Liver (tissue), 10 donors: ENCODE measurements at places on chromosomes 1 and 21. TPM values are rescaled to one million over a fixed set of nuclear protein-coding genes. Genes with fewer than 3 reads are reported as not detected.

DNA sequence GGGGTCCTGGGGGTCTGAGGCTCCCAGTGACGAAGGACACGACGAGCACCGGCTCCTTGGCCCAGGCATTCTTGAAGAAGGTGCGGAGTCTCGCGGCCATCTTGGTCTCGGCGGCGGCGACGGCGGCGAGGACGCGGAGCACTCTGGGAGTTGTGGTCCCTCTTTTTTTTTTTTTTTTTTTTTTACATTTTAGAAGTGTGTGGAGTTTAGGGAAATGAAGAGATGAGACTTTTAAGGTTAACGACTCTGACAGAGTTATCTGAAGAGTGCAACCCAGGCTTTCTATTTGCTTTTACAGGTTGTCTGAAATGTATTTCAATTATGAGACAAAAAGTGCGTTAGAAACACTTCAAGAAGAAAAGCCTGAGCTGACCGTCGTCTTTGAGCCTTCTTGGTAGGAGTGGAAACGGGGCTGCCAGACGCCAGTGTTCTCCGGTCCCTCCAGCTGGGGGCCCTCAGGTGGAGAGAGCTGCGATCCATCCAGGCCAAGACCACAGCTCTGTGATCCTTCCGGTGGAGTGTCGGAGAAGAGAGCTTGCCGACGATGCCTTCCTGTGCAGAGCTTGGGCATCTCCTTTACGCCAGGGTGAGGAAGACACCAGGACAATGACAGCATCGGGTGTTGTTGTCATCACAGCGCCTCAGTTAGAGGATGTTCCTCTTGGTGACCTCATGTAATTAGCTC lies 9.7 kb downstream of the OR2B11 start:
- H3K27me3 ChIP-seq = no peaks in the 10 kb centered on the region
- peak overlapping the region; percentile 55 for H3K4me3 ChIP-seq
- no peak overlapping the region for H3K27ac ChIP-seq
- H3K4me1 ChIP-seq = peaks cover 6% of the 10 kb centered on the region
- no peak for DNase-seq

- H3K4me3 ChIP-seq = no peak within 1 kb of the TSS
- no peaks in the 10 kb centered on the region for H3K36me3 ChIP-seq
- H3K27ac ChIP-seq = no peak within 1 kb of the TSS
- no peaks in the 10 kb centered on the region for H3K4me1 ChIP-seq
These were observed at the start of gene CAPN8 for GRCh38 chr1:223665592-223666312. CAPN8 (minus strand) TSS chr1:223665701; CDS start chr1:223665646, 55 bp downstream.

DNA sequence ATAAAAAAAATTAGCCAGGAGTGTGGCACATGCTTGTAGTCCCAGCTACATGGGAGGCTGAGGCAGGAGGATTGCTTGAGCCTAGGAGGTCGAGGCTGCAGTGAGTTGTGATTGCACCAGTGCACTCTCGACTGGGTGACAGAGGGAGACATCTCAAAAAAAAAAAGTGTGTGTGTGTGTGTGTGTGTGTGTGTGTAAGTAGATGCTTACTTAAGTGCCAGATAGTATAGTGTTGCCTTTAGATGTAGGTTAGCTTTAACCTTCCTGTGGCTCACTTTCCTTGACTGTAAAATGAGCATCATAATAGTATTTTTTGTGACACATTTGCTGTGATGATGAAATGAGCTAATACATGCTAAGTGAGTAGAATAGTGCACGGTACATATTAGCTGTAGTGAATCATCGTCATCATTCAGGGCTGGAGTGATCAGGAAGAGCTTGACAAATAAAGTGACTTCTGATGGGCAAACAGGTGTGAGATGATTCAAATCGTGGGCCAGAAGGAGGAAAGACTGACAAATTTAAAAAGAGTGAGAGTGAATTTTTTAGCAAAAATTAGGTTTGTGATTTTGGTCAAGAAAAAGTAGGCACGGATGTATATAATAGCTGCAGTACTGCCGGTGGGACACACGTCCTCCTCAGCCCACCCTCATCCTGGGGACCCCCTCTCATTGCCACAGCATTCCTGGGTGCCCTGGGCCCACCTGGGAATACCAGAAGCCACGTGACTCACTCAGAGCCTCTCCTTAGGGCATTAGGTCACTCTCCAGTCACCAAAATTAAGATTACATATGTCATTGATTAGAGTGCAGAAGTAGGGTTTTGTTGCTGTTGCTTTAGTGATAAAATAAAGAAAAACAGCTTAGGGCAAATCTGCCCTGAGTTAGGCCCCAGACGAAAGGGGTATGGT lies 33.9 kb downstream of the EIF2D start:
- no peaks in the 10 kb centered on the region for H3K27me3 ChIP-seq
- peak overlapping the region; percentile 65 for H3K27ac ChIP-seq
- H3K36me3 ChIP-seq = no peaks in the 10 kb centered on the region
- H3K4me1 ChIP-seq = peaks cover 11% of the 10 kb centered on the region

DNA sequence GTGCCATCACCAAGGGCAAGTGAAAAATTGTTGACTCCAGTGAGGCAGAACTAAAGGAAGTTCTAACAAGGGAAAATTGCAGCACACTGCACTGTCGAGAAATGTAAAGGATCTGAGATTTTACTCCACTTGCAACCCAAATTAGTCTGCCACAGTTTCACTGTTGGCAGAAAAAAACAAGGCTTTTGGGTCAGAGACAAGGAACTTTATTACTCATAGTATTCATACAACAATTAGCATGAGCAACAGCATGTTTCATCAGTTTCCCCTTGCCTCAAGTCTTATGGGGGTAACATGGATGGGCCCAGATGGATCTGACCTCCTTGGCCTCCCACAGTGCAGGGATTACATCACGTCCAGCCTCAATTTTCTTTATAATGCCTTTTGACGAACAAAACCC lies 125.3 kb downstream of the LTN1 start:
- H3K4me1 ChIP-seq = peaks cover 6% of the 10 kb centered on the region
- no peak overlapping the region for H3K27ac ChIP-seq
- no peak overlapping the region for H3K4me3 ChIP-seq
- H3K36me3 ChIP-seq = no peaks in the 10 kb centered on the region
- no peak for DNase-seq

DNA sequence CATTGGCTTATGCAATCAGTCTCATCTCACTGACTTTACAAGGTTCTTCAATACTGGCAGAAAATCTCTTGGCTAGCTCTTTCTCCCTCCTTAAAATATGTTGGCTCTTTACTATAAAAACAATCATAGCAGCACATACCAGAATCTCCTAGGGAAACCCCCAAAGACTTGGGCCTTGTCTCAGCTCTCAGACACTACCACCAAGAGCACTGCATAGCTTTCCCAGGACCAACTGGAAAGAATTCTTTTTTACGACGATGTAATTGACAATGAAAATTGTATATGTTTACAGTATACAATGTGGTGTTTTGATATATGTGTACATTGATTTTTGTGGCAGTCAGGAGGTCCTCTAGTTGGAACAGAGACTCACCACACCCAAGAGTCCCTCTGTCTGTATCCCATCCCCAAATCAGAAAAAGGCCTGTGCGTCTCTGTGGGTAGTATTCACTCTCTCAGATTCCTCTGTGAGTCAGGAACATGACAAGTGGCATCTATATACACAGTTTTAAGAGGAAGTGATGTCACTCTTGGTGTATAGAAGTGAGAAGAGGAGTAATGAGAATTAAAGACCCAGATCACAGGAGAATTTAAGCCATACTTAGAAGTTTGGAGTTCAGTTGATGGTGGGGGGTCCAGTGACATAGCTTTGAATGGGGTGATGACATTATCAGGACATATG lies 21.1 kb downstream of the SMAP2 start:
- H3K27me3 ChIP-seq = no peaks in the 10 kb centered on the region
- H3K4me1 ChIP-seq = peaks cover 30% of the 10 kb centered on the region
- H3K27ac ChIP-seq = peak overlapping the region; percentile 53

DNA sequence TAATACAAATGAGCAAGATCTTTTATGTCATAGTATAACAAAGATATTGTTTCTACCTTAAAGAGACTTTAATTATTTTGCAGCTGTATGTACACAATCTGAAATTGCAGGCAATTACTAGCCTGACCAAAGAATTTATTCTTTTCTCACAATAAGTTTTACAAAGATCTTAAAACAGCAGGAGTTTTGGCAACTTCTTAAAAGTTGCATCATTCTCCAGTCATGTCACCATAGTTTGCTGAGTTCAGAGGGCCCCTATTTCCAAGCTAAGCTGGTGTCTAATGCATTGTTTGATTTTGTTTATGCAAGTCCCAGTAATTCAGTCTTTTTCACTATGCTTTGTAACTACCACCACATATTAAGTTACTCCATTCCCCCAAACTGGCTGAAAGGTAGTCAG lies 114.8 kb downstream of the DNAH14 start:
- H3K4me1 ChIP-seq = no peaks in the 10 kb centered on the region
- no peaks in the 10 kb centered on the region for H3K27me3 ChIP-seq
- DNase-seq = no peak
- H3K4me3 ChIP-seq = no peak overlapping the region
- H3K27ac ChIP-seq = no peak overlapping the region

- H3K4me1 ChIP-seq = no peaks in the 10 kb centered on the region
- H3K4me3 ChIP-seq = no peak overlapping the region
- no peak for DNase-seq
- H3K27me3 ChIP-seq = no peaks in the 10 kb centered on the region
- no peaks in the 10 kb centered on the region for H3K36me3 ChIP-seq
These were observed 15.0 kb upstream of the ZMYM6 start for GRCh38 chr1:35046730-35047129.

DNA sequence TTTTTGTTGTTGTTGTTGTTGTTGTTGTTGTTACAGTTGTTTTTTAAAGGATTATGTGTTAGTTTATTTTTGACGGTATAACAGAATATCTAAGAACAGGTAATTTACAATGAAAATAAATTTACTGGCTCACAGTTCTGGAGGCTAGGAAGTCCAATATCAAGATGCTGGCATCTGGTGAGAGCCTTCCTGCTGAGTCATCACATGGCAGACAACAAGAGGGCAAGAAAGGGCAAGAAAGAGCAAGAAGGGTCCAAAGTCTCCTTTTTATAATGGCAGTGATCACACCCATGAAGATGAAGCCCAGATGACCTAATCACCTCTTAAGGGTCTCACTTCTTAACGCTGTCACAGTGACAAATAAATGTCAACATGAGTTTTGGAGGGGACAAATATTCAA lies 142.1 kb downstream of the NEGR1 start:
- H3K4me3 ChIP-seq = no peak overlapping the region
- H3K27ac ChIP-seq = no peak overlapping the region
- no peaks in the 10 kb centered on the region for H3K36me3 ChIP-seq
- DNase-seq = no peak

- H3K4me3 ChIP-seq = no peak overlapping the region
- DNase-seq = no peak
- H3K36me3 ChIP-seq = no peaks in the 10 kb centered on the region
- H3K27ac ChIP-seq = no peak overlapping the region
These were observed 33.5 kb upstream of the KLF17 start for GRCh38 chr1:44084998-44085675.

- no peak overlapping the region for H3K4me3 ChIP-seq
- no peaks in the 10 kb centered on the region for H3K27me3 ChIP-seq
- no peak overlapping the region for H3K27ac ChIP-seq
- no peaks in the 10 kb centered on the region for H3K36me3 ChIP-seq
- DNase-seq = no peak
These were observed 45.7 kb upstream of the POU3F1 start for GRCh38 chr1:38092256-38092655.

GRCh38 chr1:86052948-86053698 lies 103.4 kb downstream of the COL24A1 start:
- no peak overlapping the region for H3K27ac ChIP-seq
- no peak overlapping the region for H3K4me3 ChIP-seq
- DNase-seq = no peak
- H3K27me3 ChIP-seq = no peaks in the 10 kb centered on the region
- H3K36me3 ChIP-seq = no peaks in the 10 kb centered on the region

GRCh38 chr1:169872906-169873305 lies 20.8 kb downstream of the SCYL3 start:
- H3K36me3 ChIP-seq = peaks cover 82% of the 10 kb centered on the region
- no peak overlapping the region for H3K27ac ChIP-seq
- H3K4me3 ChIP-seq = no peak overlapping the region
- peaks cover 1% of the 10 kb centered on the region for H3K4me1 ChIP-seq
- DNase-seq = no peak

DNA sequence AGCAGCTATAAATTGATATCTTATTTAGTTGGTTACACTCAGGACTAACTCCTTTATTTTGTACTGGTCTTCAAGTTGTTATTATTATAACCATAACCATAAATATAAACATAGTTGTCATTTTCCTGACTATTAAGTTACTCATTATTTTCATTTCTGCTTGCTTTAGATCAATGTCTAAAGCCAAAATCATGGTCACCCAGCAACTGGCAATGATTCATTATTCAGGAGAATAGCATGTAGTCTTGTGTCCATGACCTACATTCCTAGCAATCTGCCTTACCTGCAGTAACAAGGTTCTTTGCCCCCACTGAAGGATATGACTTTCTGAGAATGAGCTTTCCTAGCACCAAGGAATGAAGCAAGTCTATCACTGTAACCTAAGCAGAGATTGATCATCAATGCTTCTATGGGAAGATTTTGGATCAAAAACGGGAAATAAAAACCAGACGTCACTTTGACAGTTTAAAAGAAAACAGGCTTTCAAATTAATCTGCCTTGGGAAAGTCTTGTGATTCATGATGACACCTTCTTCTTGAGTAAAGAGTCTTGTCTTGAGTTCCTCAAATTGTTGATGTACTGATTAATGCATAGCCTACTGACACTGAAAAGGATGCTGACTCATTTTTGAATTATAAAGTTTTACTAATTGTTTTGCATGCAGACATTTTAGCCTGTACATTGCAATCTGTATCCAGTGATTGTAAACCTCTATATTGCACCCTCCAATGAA lies 203.3 kb upstream of the IVNS1ABP start:
- no peaks in the 10 kb centered on the region for H3K4me1 ChIP-seq
- H3K4me3 ChIP-seq = no peak overlapping the region
- H3K36me3 ChIP-seq = no peaks in the 10 kb centered on the region
- no peaks in the 10 kb centered on the region for H3K27me3 ChIP-seq
- DNase-seq = no peak

DNA sequence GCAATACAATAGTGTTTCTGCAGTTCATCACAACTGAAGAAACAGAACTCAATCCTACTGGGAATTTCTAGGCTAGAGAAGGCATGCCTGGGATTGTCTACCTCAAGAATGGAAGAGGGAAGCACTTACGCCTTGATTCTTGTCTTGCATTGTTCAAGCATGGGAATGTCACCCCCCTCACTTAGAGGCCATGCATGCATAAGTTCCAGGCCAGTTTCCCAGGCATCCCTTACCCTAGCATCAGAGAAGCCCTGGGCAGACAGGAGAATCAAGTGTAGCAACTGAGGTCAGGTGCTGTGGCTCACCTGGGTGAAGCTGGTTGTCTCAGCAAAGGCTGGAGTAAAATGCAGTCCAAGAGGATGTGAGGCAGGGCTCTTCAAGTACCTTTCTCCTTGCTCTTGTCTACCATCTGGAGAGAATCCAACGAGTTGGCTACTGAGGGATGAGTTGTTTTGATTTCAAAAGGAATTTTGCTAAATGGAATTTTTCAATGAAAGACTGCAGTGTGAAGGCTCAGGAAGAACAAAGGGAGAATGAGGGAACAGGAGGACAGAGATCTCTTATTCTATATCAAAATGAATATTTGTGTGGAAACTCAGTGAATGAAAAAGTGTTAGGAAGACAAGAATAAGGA lies 174.3 kb downstream of the NEK7 start:
- H3K36me3 ChIP-seq = no peaks in the 10 kb centered on the region
- no peaks in the 10 kb centered on the region for H3K4me1 ChIP-seq
- DNase-seq = no peak

LCE2A gene
- not detected for total RNA-seq

RAP1GAP gene
- 23.1 TPM for total RNA-seq

ANGPTL7 gene
- total RNA-seq = not detected

GABPB2 gene
- 7.3 TPM for total RNA-seq

C1orf87 gene
- total RNA-seq = not detected

DMRTA2 gene
- total RNA-seq = not detected

SPATA45 gene
- not detected for total RNA-seq

ARHGAP30 gene
- 8.9 TPM for total RNA-seq

CFHR3 gene
- 215 TPM for total RNA-seq
